ENCODE measurements at places on chromosomes 12 and 14.

DNA sequence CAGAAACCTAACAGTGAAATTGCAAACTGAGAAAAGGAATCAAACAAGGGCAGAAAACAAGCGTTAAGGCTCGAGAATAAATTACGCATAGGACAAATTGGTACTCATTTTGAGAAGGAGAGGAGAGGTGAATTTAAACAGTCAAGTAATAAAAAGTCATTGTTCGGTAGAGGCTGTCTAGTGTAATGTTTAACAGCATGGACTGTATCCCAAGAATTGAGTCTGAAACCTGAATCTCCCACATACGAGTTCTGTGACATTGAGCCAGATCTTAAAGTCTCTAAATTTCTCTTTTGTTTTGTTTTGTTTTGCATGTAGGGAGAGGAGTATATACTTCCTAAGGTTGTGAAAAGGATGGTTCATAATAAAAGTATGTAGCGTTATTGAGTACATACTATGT is 216.5 kb upstream of the BTG1 start:
- no peak for DNase-seq

DNA sequence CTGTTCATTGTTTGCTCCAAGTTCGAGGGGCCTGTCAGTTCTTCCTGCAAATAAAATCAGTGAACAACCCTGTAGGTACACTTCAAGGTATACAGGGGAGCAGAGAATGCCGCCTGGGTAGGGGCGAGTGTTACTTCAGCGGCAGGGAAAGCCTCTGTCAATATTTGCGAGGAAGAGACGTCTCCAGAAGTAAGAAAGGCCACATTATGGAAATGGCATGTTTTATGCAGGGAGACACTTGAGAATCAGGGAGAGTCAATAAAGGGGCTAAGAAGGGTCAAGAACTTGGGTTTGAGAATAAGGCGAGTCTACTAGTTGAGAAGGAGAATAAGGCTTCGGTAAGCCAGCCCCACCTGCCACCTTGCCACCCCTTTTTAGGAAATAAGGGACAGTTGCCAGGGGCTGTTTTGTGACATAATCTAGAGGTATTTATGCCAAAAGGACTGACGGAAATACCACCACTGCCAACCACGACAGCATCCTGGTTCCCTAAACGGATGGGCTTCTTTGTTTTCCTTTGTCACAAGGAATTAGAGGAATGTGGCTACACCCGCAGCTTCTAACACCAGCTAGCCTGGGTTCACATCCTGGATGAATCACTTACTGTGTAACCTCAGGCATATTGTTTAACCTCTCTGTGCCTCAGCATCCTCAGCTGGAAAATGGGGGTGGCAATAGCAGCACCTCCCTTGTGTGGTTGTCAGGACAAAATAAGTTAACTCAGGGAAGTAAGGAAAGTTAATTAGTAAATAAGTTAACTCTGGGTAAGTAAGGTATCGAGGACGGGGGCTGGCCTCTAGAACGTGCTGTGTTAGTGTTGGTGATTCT is 67.7 kb downstream of the EID3 start:
- no peak for DNase-seq

DNA sequence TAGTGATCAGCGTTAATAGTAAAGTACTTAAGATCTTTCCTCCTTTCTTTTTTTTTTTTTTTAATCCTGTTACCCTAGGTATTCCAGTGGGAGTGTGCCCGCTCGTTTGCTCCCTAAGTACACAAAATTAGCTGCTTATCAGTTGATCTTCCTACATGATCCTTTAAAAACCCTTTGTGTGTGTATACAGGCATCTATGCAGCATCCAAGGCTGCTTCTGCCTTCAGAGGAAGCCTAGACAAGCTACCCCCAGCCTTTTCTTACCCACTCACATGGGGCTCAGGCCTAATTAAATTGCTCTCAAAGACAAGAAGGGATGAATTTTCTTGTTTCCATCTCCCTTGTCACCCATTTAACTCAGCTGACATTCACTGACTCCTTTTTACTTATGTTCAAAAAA is 343.4 kb upstream of the LMO3 start:
- DNase-seq, result no peak

DNA sequence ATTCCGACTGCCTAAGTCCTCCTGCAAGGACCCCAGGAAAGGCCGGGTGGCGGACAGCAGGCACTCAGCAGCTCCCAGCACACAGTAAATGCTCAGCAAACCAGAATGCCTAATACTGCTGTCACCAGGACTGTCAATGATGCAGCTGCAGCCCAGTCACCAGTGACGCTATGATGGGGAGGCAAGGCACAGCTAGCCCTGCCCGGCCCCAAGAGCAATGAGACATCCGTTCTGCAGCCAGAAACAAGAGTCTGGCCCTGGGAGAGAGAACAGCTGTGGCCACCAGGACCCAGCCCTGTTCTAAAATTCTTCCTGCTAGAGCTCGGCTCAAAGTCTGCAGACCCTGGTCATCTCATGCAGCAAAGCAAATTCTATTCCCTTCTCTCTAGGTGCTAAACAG is 69.8 kb downstream of the NCOR2 start:
- peak; percentile 95 for DNase-seq

DNA sequence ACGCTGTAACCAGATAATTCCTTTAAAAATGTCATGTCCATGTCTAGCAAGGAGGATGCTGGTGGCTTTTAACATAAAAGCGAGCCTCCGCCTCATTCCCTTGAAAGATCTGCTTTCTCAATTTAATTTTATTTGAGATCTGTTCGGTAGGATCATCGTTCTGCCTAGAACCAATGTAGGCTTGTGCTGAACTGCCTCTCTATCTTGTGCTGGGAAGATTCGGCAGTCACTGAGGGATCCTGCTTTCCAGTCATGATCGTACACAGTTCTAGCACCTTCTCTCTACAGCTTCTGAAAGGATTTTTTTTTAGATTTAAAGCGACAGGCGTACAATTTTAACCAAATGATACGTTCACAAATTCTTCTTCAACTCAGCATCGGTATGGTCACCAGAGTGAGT is 54.3 kb downstream of the PEBP1 start:
- peak; percentile 32 for DNase-seq

All from mesenchymal stem cell (in vitro differentiated cells and primary cell).